ENCODE measurements at places on chromosomes 1 and 21.

- DNase-seq, result no peak
Measured at GRCh38 chr1:232111611-232112010, 485.0 kb downstream of the DISC1 start.

DNA sequence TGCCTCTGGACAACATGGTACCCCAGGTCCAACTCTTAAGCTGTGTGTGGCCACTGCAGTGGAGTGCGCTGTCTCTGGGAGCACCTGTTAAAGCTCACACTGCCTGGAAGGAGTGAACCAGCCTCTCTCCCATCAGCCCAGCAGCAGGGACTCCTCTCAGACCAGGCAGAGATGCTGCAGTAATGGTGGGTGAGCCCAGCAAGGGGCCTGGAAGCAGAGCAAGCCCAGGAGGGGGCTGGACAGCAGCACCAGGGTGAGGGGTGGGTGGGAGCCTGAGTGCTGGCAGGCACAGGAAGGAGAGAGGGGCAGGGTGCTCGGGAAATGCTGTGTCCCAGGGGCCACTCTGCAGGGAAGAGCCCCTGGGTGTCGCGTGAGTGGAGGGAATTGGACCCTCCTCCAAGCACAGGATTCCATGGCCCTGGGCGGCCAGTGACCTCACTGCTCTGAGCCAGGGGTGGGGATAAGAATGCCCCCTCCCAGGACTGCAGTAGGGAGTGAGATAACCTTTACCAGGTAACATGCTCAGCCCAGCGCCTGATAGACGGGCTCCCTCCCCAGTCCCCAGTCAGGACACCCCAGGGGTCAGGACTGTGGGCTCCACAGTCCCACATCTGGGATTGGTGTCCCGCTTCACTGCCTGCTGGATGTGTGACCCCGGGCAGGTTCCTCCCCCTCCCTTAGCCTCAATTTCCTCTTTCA lies 313.1 kb downstream of the MATN1 start:
- DNase-seq, result no peak

GRCh38 chr1:173122958-173123852 lies 72.5 kb upstream of the TNFSF18 start:
- no peak for DNase-seq

DNA sequence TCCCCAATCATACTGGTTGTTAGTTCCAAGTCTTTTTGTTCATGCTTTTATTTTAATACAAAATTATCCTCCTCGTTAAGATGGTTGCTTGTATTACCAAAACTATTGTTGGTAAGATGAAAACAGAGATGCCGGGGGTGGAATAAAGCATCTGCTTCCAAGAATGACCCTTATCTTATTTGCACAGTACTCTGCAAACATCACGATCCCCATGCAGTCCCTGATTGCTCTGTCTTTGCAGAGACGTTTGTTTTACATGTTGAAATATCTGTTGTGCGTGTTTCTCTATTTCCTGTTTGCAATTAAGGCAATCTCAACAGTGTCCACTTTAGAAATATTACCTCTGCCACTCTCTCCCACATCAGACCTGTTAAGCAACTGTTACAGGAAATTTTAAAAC lies 141.3 kb upstream of the NCAM2 start:
- peak; percentile 94 for DNase-seq

GRCh38 chr21:25573409-25574206 lies 33.7 kb downstream of the MRPL39 start:
- no peak for DNase-seq

GRCh38 chr1:199447906-199448305 lies 579.6 kb upstream of the NR5A2 start:
- no peak for DNase-seq

DNA sequence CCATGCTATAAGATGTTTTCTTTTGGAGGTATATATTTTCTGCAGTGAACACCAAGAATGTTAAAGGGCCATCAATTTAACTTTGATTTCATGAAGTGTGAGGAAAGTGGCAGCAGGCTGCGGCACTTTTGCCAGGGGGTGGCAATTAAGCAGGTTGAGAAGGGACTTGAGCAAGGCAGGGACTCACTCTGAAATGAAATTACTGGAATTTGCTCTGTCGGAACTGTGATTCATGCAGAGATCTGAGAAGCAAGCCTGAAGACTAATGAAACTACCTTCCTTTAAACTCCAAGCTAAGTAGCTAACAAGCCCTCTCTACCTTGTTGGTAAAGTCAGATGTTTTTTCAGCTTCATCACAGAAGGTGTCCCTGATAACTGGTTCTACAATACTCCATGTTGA lies 441.6 kb downstream of the SIPA1L2 start:
- DNase-seq, result no peak

- no peak for DNase-seq
Measured at GRCh38 chr1:111369645-111370044, 57.9 kb downstream of the OVGP1 start.

- no peak for DNase-seq
Measured at GRCh38 chr1:33182896-33183295, 1.1 kb upstream of the TRIM62 start.

DNA sequence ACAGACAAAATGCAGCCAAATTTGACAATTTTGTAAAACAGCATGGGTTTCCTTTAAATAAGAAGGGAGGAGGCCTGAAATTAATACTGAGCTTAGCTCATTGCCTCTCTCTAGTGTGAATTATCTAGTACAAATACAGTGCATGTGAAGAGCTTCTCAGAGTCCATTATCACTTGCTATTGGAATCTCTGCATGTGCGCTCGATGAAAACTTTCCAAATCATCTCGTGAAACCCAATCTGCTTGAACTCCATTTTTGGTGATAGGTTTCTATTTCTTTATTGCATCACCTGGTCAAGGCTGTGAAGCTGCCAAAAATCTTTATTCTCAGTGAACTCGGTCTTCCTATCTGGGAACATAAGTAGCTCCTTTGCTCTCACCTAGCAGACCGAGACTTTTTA lies 49.5 kb upstream of the LYPLAL1 start:
- DNase-seq, result no peak

DNA sequence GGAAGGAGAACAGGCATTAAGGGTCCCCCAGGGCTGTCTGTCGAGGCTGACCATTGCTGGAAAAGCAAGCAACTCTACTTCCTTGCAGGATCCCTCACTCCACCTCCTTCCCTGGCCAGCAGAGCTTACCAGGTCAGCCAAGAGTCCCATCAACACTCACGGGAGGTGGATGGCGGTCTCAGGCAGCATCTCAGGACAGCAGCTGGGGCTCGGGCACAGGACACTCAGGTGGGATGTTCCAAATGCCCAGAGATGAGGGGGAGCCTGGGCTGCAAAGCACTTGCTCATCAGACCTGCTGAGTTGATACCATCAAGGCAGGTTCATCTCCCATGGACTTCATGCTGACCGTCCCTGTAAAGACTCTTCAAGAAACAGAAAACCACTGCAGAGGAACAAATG lies 559.8 kb downstream of the NPHP4 start:
- no peak for DNase-seq

DNA sequence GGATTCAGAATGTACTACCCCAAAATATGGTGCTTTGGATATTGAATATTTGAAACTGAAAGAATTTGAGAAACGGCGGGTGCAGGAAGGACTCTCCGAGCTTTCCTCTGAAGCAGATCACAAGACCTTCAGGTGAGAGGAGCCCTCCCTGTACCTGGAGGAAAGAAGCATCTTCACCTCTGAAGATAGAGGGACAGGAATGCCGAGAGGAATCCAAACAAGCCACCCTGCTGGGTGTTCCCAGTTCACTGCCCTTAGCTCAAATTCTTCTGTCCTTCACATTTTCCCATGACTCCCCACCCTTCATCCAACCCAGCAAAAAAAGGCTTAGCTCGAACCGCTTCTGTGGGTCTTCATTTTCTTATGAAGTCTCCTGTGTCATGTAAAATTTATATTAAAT lies 18.2 kb upstream of the PADI2 start:
- no peak for DNase-seq

DNA sequence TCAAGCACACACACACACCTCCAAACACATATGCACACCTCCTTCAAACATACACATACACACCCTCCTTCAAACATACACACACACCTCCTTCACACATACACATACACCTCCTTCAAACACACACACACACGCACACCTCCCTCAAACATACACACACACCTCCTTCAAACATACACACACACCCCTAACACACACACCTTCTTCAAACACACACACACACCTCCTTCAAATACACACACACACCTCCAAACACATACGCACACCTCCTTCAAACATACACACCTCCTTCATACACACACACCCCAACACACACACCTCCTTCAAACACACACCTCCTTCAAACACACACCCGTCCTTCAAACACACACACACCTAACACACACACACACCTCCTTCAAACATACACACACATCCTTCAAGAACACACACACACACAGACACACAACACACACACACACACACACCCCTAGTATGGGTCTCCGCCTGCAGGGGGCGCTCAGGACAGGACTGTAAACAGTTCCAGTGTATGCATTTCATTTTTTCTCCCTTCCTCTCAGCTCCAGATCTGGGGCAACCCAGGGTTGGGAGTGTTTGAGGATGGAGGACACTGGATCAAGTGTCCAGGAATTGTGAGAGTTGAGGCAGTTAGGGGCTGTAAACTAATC lies 12.1 kb downstream of the LGR6 start:
- DNase-seq, result no peak

DNA sequence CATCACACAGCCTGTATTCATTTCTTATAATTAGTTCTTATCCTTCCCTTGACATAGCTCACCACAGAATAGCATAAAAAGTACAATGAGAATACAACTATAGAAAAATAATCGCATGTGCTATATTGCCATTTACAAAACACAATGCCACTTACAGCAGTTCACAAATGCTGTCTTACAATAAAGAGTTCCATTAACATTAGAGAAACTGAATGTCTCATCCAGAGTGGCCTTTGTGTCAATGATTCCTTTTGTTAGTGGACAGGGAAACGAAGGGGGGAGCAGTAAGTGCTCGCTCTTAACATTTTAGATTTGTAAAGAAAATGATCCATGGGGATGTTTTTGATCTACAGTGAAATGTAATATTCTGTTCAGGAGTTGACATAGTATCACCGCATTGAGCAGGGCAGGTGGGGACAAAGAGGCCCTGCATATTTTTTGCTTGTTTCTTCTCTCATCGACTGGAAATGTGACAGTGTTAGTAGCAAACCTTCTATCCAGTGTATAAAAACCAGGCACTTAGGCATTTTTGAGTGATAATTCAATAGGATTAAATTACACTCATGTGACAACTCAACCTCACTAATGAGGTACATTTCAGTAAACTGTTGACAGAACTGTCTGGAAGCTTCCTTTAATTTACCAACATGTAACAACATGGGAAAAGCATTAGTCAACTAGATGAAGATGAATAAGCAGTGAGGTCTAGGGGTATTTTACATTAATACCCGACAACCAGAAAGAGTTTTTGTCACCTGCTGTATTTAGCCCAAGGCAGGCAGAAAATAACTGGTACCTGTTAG lies 35.6 kb upstream of the RRP15 start:
- no peak for DNase-seq

DNA sequence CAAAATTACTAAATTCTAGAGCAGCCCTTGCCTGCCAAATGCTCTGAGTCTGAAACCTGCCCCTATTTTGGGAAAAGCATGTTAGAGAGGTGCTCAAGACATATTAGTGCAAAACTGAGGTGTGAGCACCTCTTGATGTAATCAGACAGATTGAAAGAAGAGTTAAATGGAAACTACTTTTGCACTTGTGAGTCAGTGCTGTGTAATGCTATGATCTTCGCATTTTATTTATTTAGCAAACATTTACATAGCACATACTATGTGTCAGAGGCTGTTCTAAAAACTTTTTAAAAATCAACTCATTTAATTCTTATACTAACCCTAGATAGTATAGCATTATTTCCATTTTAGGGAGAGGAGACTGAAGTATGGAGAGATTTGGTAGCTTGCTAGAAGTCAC lies 138.1 kb downstream of the ELAVL4 start:
- DNase-seq, result no peak

GRCh38 chr1:228343191-228343661 lies 63.4 kb downstream of the TRIM11 start:
- DNase-seq, result no peak

GRCh38 chr1:246110343-246111219 lies 396.5 kb downstream of the SMYD3 start:
- DNase-seq, result peak; percentile 85

GRCh38 chr1:157894613-157895165 lies 53.1 kb upstream of the CD5L start:
- DNase-seq, result no peak

DNA sequence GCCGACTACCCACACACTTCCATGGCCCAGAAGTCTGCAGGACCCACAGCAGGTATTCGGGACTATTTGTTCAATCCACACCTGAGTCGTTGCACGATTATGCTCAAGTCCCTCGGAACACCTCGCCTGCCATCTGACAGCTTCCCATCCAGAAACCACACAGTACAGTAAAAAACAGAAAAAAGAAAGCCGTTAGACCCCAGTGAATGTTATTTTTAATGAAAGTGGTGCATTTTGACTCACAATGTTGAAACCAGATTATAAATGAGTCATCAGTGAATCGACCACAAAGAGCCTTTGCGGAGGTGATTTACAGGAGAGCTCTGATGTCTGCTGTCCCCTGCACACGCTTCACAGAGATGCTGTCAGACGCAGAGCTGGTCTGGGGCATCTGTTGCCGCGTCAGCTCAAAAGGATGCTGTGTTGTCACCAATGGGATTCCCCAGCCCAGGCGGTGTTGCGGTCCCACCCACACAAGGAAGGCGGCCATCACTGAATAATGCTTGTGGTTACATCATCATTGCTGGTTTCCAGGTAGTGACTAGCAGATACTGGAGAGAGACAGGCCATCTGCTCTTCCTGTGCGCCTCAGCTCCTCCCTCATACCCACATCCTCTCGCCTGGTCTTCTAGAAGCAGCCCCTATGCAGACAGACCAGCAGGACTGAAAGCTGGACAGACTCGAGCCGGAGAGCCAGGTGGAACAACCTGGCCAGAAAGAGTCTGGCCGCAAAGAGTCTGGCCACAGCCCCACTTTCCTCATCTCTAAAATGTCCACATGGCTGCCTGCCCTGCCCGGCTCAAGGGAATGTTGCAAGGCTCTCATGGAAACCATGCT lies 116.8 kb downstream of the TOMM20 start:
- DNase-seq, result no peak
